ENCODE measurements at places on chromosomes 2 and 18. TPM values are rescaled to one million over a fixed set of nuclear protein-coding genes. Genes with fewer than 3 reads are reported as not detected.

Gene DNER
- not detected for total RNA-seq

Gene CPSF3
- total RNA-seq: 55.8 TPM

Gene STPG4
- total RNA-seq: 0.55 TPM

Gene CABLES1
- 5.6 TPM for total RNA-seq

Gene CMPK2
- 1.6 TPM for total RNA-seq

Gene ADD2
- 18.3 TPM for total RNA-seq

Gene SLC9A4
- 0.07 TPM for total RNA-seq

Gene FZD7
- total RNA-seq: 1.0 TPM

Gene DHRS9
- total RNA-seq: 5.9 TPM

Gene DOK6
- not detected for total RNA-seq

Gene MAP3K20
- total RNA-seq: 4.3 TPM

Gene GPR17
- not detected for total RNA-seq

Gene SERPINB2
- not detected for total RNA-seq

Gene NFATC1
- total RNA-seq: 94.8 TPM

Gene RAMP1
- 0.47 TPM for total RNA-seq

Gene PTH2R
- not detected for total RNA-seq

Gene CLHC1
- 10.3 TPM for total RNA-seq

Gene IL1B
- 0.25 TPM for total RNA-seq

Gene ST6GAL2
- total RNA-seq: not detected

Gene CAVIN2
- total RNA-seq: not detected

Gene TMEFF2
- not detected for total RNA-seq

Gene GALR1
- total RNA-seq: not detected

Gene SERPINB8
- 7.8 TPM for total RNA-seq

Gene WNT6
- not detected for total RNA-seq
